ENCODE measurements at places on chromosomes 12 and 14. TPM values are rescaled to one million over a fixed set of nuclear protein-coding genes. Genes with fewer than 3 reads are reported as not detected.

DNA sequence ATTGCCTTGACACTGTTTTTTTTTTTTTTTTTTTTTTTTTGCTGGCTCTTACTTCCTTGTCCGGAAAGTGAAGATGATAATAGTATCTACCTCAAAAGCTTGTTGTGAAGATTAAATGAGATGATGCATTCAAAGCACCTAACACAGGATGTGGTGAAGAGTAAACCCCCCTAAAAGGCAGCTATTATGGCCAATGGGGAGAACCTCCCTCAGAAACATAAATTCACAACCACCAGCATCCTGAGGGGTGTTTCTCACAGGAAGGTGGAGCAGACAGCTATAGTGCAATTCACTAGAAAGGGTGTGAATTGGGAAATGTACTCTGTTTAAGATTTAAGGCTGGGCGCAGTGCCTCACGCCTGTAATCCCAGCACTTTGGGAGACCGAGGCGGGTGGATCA lies 85.4 kb upstream of the CRY1 start:
- no peak for DNase-seq

GRCh38 chr14:73491256-73492042 lies 716 bp downstream of the RIOX1 start:
- no peak for DNase-seq

- DNase-seq, result no peak
These were observed 27.7 kb upstream of the LTA4H start for GRCh38 chr12:96063046-96063445.

DNA sequence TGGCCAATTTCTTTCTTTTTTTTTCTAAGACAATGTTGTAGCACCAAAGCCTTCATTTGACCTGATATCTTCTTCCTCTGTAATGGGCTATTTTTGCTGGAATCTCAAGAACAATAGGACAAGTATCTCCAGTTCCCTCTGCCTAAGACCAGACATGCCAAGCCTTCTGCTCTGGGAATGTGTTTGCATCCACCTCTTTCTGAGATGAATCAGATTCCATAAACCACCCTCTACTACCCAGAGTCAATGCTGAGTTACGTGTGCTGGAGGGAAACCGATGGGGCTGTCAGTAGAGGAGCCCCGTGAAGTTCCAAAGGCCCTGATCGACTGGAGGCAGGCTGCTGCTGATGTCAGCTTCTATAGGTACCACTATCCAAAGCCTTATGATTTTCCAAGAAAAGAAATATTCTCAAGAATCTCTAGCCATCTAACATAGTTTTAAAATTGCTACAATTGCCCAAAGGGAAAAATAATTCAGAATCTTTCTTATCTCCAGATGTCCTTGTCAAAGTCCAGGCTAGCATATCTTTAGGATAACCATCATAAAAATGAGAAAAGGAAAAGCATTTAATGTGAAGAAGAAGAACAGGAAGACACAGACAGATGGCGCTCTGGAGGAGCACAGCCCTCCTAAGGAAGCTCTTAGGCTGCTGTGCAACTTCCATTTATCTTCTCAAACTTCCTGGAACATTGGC lies 101.9 kb downstream of the SLC8A3 start:
- DNase-seq, result peak; percentile 4

- DNase-seq, result no peak
These were observed 26.0 kb upstream of the GLIPR1L2 start for GRCh38 chr12:75364919-75365318.

DNA sequence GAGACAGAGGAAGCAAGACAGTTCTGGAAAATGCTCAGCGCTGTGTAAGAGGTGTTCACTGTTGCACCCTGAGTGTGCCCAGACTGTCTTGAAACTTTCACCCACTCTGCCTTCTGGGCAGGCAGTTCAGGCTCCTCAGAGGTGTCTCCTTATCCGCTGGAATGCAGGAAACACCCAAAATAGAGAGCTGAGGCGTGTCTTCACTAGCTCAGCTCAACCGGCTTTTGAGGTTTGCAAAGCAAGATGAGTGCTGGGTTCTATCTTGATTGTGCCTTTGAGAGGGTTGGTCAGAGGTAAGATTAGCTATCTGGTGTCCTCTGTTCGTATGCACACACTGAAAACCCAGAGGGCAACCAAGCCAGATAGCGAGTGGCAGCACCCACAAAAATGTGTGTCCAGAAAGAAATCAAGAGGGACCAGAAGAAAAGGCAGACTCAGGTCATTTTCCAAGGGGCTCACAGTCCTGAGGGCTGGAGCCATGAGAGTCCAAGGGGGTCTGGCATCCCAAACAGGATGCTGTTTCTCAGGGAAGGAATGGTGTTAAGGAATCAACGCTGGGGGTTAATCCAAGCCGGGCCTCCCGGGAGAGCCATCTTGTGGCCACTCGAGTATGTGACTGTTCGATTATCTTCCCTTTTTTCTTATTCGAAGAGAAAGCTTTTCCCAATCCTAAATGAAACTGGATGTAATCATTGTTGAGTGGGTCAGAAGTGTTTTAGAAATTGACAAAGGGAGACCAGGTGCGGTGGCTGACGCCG lies 47.1 kb downstream of the TBX3 start:
- no peak for DNase-seq

DNA sequence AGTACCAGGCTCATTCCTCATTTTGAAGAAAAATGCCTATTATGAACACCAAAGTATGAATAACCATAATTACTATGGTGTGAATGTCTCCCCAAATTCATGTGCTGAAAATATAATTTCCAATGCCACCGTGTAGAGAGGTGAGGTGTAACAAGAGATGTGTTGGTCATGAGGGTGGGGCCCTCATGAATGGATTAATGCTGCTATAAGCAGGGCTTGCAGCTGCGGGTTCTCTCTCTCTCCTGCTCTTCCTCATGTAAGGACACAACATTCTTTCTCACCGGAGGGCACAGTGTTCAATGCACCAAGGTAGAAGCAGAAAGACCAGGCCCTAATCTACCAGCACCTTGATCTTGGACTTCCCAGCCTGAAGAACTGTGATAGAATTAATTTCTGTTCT lies 70.0 kb downstream of the TMTC1 start:
- no peak for DNase-seq

- DNase-seq, result no peak
These were observed 150.9 kb downstream of the MED13L start for GRCh38 chr12:116126610-116127009.

The DIO2 gene
- not detected for total RNA-seq

The A2ML1 gene
- total RNA-seq, result not detected

The GPR68 gene
- 3.7 TPM for total RNA-seq

The NUAK1 gene
- total RNA-seq, result 68.8 TPM

The ZNF385A gene
- 6.0 TPM for total RNA-seq
